ENCODE measurements at places on chromosomes 12 and 14. TPM values are rescaled to one million over a fixed set of nuclear protein-coding genes. Genes with fewer than 3 reads are reported as not detected.

Gene PRIMA1
- not detected for total RNA-seq

Gene APEX1
- 86.6 TPM for total RNA-seq

Gene KLHDC1
- 0.68 TPM for total RNA-seq

Gene A2M
- total RNA-seq = not detected

Gene PTPN21
- total RNA-seq = 13.4 TPM

Gene RABGGTA
- total RNA-seq = 46.8 TPM

Gene ANO2
- total RNA-seq = 0.28 TPM

Gene METTL17
- 37.7 TPM for total RNA-seq
